ENCODE measurements at places on chromosomes 1 and 21.
A peak's percentile ranks its signal among the peaks of the same experiment; 100 is the strongest.

DNA sequence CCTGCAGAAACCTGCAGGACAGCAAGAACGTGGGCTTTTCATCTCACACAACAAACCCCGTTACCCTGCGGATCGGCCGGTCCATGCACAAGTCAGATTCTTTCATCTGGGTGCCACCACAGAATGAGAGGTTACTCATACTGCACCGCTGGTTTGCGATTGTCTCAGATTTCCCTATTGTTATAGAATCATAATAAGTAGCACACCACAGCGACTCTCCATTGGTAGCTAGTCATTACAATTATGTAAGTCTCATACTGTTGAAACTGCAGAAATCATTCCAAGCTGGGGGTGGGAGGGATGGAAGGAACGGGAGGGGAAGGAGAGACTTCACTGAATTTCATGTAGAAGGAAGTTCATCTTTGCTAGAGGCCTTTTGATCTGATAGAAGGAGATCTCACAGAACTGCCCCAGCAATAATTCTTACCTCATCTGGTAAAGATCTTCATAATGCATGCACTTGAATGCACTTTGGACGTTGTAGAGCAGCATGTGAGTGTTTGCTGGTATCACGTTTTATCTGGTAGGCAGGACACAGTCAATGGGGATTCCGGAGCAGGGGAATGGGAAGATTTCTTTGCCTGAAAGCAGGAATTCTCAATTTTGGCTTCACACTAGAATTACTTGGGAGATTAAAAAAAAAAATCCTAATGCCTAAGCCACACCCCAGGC, 221.1 kb downstream of the KIF26B start:
- no peak for DNase-seq

DNA sequence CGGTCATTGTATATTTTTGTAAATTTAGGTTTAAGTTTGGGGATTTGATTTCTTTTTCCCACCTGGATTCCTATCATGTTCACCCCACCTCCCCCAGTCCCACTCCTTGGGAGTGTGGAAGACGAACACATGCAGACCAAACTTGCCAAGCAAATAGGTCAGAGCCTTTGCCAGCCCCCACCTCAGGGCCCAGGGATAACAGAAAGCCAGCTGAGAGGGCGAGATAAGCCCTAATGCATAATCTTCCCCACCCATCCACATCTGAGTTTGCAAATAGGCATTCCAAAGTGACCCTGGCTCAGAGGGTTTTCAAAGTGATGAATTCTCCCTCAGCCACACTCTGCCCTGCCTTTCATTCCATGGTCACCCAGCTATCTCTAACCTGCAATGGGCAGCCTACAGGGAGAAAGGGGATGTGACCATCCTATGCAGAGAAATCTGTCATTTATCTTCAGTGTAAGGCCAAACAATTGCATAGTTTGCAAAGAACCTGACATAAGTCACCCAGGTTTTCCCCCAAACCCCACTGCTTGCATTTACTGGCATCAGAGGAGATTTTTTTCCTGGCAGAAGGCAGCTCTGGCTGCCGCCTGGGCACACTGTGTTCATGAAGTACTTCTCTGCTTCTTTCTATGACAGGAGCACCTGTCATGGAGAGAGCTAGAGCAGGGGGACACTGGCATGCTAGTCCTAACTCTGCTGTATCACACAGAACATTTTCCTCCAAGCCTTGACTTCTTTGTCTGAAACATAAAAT, 69.0 kb upstream of the NFIA start:
- DNase-seq, result no peak

DNA sequence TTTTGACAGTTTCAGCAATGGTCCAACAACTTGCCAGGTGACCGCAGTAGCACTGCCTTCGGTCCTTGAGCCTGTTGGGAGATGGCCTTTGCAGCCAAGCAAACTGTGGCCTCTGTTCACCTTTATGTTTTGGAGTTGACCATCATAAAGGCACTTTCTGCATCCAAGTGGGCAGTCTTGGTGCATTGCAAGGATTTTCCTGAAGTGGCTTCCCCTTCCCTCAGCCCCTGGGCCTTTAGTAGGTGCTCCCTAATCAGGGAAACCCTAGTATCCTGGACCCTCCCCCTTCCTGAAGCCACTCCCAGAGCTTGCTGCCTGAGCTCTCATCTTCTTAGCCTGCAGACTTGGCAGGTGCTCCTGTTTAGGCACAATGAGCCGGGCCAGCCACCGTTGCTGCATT, 140.2 kb downstream of the TRABD2B start:
- no peak for DNase-seq

DNA sequence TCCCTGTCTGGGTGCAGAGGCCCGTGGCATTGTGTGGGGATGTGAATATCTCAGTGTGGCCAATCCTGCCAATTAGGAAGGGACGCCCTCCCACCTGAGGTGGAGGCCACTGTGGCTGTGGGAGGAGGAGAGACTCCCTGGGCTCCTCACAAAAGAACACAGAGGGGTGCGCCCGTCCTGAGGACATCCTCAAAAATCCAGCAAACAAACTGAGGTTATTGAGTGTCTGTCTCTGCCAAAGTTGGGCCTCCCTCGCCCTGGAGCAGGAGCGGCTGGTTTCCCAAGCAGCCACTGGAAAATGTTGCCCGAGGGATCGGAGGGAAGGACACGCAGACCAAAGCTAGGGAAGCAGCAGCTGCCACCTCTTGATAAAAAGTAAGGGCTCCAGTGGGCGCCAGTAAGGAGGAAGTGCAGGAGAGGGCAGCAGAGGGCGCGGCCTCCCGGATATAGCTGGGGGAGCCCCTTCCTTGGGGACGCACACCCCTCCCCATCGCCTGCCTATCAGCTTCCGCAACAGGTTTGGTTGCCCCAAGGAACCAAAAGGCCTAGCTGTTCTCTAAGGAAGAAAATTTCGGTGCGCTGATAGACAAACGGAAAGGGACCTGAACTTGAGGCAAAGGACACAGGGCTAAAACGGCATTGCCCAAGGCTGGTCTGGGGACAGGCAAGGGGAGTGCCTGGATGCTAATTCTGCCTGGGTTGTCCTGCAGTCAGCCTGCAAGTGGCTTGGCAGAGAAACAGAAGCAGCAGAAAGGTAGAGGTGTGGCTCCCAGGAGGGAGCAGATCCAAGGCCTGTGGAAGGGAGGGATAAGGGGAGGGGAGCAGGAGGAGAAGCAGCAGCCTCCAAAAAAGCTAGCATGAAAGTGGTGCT, 1.7 kb upstream of the GRIK3 start:
- no peak for DNase-seq

GRCh38 chr1:206570529-206570928, 41.7 kb downstream of the EIF2D start:
- no peak for DNase-seq

DNA sequence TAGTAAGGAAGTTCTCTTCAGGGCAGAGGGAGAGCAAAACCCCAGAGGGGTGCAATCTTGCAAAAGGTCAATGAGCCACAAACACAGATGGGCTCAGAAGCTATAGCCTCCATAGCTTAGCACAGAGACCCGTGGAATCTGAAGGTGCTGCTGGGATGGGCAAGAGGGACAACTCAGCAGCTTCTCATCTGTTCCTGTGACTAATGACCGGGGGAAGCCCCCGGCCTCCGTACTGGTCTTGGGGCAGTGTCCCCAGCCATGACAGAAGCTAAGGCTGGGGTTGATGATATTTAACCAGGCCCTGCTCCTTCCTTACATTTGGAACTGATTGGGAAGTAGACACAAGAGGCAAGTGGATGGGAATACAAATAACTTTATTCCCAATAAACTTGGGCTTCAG, 19.1 kb downstream of the EXOC8 start:
- no peak for DNase-seq

GRCh38 chr1:212754193-212754592, 37.4 kb downstream of the NSL1 start:
- DNase-seq, result no peak

DNA sequence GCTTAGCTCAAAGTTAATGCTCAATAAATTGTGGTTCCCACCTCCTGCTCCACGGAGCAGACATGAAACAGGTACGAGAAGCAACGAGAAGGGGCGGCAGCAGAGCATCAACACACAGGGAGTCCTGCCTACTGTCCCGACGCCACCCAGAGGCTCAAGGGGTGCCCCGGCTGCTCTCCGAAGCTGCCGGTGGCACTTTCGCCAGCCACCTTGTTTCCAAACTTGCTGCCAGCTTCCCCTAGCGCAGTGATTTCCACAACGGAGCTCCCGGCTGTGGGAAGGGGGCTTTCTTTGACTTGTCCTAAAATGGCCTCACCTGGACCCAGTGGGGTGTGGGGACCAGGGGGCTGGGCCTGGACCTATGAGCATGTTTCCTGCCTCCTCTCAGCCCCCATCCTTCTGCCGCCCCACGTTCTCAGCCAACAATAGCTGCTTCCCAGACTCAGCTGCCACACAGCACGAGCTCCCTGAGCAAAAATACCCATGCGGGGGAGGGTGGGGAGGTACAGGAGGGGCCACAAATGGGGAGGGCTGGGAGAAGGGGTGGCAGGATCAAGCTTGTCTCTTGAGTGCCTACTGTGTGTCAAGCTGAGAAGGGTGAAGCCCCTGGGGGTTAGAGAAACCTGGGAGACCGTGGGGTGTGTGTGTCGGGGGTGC, 35.6 kb upstream of the ECE1 start:
- DNase-seq, result no peak

- no peak for DNase-seq
Measured at GRCh38 chr1:101161619-101162018, 75.2 kb upstream of the S1PR1 start.

DNA sequence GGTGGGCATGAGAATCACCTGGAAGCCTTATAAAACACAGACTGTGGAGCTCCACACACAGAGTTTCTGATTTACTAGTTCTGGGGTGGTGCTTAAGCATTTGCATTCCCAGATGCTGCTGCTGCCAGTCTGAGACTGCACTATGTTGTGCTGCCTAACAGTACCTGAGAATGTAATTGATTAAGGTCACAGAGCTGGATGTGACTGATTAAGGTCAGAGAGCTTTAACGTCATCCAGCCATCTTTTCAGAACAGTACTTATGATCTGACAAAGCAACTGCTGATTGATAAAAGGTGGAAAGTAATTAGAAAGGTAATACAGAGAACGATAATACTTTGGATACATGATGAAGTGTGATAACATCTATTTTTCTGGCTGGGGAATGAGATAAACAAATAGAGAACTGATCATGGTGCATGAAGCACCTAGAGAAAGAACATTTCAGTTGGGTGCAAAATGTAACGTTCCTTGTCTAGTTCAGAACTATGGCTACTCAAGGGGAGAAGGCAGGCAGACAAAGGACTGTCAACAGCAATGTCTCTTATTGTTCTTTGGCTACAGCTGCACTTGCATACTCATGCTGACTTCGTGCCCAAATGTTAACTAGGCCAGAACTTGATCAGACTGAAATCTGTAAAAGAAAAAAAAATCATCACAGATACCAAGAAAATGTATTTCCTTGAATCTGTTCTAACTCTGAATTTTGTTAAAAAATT, 3.7 kb upstream of the UCK2 start:
- DNase-seq, result no peak

DNA sequence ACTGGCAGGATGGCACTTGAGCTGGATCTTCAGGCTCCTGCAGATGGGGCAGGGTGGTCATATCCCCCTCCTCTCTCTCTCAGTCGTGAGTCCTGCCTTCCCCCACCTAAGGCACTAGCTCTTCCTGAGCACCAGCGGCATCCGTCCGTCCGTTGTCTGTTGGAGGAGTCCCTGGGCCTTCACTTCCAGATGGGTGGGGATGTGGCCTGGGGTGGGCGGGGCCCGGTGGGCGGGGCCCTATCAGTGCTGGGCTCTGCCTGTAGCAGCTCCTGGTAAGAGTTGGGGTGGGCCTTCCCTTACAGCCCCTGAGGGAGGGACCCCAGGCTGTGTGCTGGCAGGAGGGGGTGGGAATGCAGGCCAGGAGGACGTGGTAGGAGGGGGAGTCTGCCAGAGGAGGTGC, 10.3 kb downstream of the LDLRAD2 start:
- DNase-seq, result no peak

- no peak for DNase-seq
Measured at GRCh38 chr1:98172578-98172977, 251.7 kb upstream of the DPYD start.

GRCh38 chr21:31397939-31398338, 53.9 kb upstream of the TIAM1 start:
- DNase-seq, result no peak

GRCh38 chr1:11364170-11364569, 91.2 kb downstream of the UBIAD1 start:
- DNase-seq, result no peak

DNA sequence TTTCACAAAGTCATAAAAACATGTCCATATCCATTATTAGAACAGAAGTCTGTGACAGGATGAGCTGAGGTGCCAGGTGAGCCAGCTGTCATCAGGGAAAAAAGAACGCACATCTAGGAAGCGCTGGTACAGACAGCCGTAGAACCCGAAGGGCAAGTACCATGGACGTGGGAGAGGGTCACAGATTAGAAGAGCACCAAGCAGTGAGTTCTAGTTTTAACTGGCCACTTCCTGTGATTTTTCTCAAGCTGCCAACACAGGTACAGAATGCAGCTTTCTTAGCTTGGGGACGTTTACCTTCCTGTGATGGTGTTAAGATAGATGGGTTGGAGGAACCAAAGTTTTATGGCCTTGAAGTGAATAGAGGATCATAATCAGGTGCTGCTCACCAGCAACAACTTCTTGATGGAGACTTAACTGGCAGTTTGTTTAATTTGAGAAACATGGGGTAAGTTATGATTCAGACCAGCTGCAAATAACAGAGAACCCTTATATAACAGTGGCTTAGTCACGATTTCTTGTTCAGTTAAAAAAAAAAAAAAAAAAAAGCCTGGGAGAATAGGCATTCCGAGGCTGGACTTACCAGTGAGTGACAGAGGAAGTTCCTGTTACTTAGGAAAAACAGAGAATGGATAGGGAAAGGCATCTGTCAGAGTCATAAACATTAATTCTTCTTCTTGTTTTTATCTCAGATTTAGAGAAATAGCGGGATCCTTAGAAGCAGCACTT, 30.9 kb downstream of the AGT start:
- no peak for DNase-seq

- DNase-seq, result no peak
Measured at GRCh38 chr1:170518965-170519364, 13.0 kb upstream of the GORAB start.

DNA sequence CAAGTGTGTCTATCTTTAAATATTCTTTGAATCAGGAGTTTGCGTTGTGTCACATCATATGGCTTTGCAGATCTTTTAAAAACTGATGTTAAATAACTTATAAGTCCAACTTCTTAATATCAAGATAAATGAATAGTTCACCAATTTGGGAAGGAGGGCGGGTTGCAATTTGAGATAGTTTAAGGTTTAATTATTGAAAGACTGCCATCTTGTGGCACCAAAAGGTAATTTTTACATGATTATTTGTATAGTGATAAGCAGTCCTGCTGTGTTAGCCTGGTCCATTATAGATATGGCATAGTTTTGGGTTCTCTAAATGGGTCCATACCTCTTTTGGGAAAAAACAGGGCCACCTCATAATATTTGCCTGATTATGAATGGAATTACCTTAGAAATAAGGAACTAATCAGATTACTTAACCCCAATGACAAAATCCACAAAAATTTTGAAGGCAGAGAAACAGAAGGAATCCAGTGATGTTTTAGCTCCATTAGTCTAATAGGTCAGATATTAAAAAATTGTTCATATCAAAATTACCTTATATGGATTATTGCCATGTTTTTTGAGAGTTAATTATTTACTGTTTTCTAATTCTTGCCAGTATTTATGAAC, 64.3 kb downstream of the PRKAA2 start:
- DNase-seq, result no peak

- peak; percentile 10 for DNase-seq
Measured at GRCh38 chr1:1613509-1614082, 1.7 kb upstream of the MIB2 start.

- DNase-seq, result peak; percentile 67
Measured at GRCh38 chr1:119808972-119809550, 2.2 kb downstream of the REG4 start.

Data from left hindlimb (tissue), 1 donor.